ENCODE measurements at places on chromosomes 13 and 19.

GRCh38 chr19:17327654-17328516, 6.8 kb downstream of the ANO8 start:
- DNase-seq = no peak

GRCh38 chr13:24215126-24215525, 54.6 kb downstream of the SPATA13 start:
- peak; percentile 36 for DNase-seq

DNA sequence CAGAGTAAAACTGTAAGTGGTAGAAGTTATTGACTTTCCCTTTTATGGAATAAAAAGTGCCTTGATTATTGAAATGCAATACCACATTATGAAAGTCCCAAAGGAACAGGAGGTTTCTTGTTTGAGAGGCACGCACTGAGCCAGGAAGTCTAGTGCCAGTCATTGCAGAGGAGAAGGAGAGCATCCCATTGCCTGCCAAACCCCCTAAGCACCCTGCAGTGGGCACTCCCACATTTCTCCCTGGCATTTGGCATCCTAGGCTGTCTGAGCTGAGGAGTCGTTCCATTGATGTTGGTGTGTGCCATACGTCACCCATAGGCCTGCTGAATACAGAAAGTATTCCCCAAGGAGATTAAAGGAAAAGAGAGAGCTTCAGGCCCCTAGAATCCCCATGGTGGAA, 85.7 kb upstream of the MBNL2 start:
- no peak for DNase-seq

DNA sequence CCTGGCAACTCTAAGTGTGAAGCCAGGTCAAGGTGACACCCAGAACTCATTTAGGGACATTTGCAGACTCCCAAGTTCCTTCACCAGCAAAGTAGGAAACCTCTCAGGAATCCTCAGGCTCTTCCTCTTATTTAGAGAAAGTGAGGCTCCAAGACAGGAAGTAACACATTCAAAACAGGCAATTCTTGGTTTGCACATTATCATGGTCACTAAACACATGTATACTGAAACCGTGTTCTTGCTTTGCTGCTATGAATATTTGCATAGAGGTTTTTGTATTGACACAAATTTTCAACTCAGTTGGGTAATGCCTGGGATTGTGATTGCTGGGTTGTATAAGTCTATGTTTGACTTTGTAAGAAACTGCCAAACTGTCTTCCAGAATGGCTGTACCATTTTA, 13.2 kb upstream of the URI1 start:
- no peak for DNase-seq

- no peak for DNase-seq
These were observed 48.0 kb upstream of the KATNAL1 start for GRCh38 chr13:30355384-30355699.

DNA sequence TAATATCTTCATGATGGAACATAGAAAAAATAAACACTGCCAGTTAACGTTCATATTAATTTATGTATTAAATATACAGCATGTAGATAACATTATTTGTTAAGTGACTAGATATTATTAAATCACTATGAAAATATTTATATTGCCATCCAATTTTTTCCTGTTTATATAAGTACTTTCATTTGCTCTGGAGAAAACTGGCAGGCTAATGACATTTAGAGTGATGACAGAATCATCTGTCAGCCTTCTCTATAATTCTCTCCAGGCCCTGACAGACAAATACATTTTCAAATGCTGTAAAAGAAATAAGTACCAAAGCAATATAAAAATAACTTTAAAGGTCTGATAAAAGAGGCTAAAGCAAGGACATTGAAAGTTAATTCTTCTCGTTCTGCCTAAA, 2556.7 kb upstream of the PCDH20 start:
- DNase-seq = no peak

DNA sequence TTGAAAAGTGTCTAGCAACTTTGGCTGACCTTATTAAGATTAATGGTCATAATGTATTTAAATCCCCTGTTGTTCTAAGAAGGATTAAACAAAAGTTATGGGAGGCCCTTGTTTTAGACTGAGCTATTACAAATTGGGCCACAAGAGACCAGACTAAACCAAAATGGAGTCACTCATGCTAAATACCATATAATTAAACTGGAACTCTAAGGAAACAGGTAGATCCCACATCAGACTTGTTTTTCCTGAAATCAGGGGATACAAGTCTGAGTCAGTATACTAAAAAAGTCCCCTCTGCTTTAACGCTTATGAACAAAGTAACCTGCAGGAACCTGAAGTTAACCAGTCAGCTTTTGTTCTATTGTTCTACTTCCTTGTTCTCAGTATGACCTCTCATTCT, 305.9 kb upstream of the SGCG start:
- no peak for DNase-seq

GRCh38 chr13:111919286-111919685, 147.7 kb upstream of the SOX1 start:
- DNase-seq = no peak

Data from globus pallidus (tissue), 1 donor.